Esophagus muscularis mucosa (tissue), 4 donors: ENCODE measurements at places on chromosomes 1 and 21. TPM values are rescaled to one million over a fixed set of nuclear protein-coding genes. Genes with fewer than 3 reads are reported as not detected.

ACBD3 gene
- total RNA-seq, result 33.5 TPM

OR2T2 gene
- total RNA-seq, result not detected

MYOC gene
- 111 TPM for total RNA-seq

NECTIN4 gene
- total RNA-seq, result not detected

KRTAP13-3 gene
- total RNA-seq, result not detected

MAST2 gene
- 78.3 TPM for total RNA-seq

GBP2 gene
- total RNA-seq, result 156 TPM

GRCh38 chr1:96698342-96698983 is 23.1 kb upstream of the PTBP2 start:
- no peak for DNase-seq

DNA sequence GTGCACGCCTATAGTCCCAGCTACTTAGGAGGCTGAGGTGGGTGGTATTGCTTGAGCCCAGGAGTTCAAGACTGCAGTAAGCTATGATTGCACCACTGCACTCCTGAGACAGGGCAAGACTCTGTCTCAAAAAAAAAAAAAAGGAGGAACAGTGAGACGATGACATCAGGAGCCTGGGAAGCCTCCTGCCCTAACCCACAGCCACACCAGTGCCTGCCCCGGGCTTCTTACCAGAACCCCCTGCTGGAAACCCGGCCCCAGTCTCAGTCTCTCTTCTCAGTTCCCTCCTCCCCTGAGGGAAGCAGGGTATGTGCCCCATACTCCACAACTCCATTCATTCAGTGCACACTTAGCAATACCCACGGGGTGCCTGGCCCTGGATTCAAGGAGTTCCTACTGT is 9.1 kb downstream of the COL8A2 start:
- DNase-seq, result no peak

- no peak for DNase-seq
Measured at GRCh38 chr1:226937940-226938725, 2.0 kb upstream of the COQ8A start.

- no peak for DNase-seq
Measured at GRCh38 chr1:66685670-66686069, 66.6 kb upstream of the DYNLT5 start.

- DNase-seq, result no peak
Measured at GRCh38 chr1:46268578-46268977, 21.0 kb downstream of the RAD54L start.

- no peak for DNase-seq
Measured at GRCh38 chr1:23224739-23225648, 7.7 kb upstream of the HTR1D start.

DNA sequence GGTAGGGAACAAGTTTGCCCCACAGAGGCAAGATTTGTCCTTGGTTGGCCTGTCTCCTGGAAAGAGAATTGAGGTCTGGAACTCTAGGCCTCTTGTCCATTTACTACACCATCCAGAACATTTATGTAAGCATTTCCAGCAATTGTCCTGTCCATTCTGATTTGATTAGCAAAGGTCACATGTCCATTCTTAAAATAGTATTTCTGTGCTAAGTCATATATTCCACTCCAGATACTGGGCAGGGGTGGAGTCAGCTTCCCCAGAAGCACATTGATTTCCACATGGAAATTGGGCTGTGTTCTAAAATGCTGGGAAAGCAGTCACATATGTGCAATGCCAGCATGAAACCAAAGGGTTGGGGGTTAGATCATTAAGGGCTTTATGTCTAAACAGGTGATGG is 21.5 kb upstream of the FMN2 start:
- no peak for DNase-seq

DNA sequence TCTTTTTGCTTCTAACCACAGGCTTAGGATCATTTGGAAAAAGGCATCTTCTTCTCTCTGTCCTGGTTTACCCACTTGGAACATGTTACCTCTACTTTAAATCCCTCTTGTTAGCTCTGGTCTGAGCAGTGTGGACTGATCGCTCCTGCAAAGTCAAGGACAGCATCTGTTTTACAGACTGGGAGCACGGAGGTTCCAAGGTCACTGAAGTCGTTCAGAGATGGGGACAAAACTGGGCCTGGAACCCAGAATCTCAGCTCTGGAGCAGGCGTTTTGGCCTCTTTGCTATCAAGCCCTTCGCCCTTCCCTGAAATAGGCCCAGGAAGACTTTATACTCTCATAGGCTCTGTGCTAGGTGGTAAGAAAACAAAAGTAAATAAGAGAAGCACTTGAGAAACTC is 11.3 kb upstream of the MUTYH start:
- DNase-seq, result no peak

DNA sequence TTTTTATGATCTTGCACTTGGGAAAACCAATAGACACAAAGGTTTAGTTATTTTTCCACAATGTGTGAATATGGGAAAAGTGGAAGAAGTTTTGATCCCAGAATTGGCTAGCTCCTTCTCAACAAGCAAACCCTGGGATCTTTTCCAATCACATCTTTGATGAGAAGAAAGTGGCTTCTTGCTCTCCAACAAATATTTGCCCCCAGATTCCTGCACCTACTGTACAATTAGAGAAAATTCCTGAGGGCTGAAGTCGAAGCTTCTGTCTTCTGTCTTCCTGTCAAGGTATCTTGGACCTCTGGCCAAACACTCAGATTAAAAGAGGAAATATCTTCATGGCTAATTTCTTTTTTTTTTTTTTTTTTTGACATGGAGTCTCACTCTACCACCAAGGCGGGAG is 113.1 kb upstream of the SLC45A1 start:
- DNase-seq, result no peak

GRCh38 chr1:33841494-33841893 is 22.4 kb upstream of the HMGB4 start:
- DNase-seq, result no peak
